ENCODE measurements at places on chromosomes 11 and 22. TPM values are rescaled to one million over a fixed set of nuclear protein-coding genes. Genes with fewer than 3 reads are reported as not detected.
A peak's percentile ranks its signal among the peaks of the same experiment; 100 is the strongest.

DNA sequence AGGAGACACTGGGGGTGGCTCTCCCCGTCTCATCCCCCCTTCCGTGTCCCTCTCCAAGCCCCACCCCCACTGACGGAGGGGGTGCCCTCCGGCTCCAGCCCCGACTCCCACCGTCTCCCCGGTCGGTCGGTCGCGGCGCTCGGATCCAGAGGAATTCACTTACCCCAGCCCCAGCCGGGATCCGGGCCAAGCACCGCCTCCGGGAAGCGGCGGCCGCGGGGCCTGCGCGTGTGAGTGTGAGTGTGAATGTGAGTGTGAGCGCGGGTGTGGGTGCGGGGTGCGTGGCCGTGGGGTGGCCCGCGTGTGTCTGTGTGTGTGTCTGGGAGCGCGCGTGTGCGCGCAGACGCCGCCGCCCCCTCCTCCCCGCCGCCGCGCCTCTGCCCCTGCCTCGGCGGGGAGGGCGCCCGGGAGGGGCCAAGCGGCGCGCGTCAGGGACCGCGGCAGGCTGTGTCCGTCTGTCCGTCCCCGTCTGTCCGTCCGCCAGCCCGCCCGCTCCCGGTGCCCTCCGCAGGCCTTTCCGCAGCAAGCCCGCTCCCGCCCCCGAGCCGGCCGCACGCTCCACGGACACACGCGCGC lies at the start of gene ELFN2:
Gene ELFN2, minus strand, starts transcription at position 345 of the 576 bp plus-strand sequence. CDS start 51,945 bp downstream, outside the sequence.
- no peak within 1 kb of the TSS for H3K27ac ChIP-seq
- DNase-seq: peak; percentile 36
- H3K27me3 ChIP-seq: peaks cover 52% of the 10 kb centered on the region
- peak within 1 kb of the TSS; percentile 62 for H3K4me3 ChIP-seq

CXCR5 gene
- total RNA-seq: not detected

DNA sequence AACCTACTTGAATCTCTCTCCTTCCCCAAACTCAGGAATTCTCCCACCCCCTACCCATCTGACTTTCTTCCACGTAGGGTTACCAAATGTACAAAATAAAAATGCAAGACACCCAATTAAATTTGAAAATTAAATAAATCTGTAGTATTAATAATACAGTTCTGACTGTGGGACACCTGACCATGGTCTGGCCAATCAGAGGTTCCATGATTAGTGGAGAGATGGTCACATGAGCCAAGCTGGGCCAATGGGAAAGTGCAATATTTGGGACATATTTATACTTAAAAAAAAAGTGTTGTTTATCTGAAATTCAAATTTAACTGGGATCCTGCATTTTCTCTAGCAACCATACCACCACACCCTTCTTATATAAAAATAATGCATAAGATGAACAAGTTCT lies 29.8 kb upstream of the ASPHD2 start:
- H3K36me3 ChIP-seq: no peaks in the 10 kb centered on the region
- peaks cover 6% of the 10 kb centered on the region for H3K4me1 ChIP-seq
- H3K4me3 ChIP-seq: no peak overlapping the region
- H3K27me3 ChIP-seq: peaks cover 3% of the 10 kb centered on the region
- H3K27ac ChIP-seq: no peak overlapping the region

JHY gene
- total RNA-seq: 1.4 TPM

WT1 gene
- total RNA-seq: 0.09 TPM

DNA sequence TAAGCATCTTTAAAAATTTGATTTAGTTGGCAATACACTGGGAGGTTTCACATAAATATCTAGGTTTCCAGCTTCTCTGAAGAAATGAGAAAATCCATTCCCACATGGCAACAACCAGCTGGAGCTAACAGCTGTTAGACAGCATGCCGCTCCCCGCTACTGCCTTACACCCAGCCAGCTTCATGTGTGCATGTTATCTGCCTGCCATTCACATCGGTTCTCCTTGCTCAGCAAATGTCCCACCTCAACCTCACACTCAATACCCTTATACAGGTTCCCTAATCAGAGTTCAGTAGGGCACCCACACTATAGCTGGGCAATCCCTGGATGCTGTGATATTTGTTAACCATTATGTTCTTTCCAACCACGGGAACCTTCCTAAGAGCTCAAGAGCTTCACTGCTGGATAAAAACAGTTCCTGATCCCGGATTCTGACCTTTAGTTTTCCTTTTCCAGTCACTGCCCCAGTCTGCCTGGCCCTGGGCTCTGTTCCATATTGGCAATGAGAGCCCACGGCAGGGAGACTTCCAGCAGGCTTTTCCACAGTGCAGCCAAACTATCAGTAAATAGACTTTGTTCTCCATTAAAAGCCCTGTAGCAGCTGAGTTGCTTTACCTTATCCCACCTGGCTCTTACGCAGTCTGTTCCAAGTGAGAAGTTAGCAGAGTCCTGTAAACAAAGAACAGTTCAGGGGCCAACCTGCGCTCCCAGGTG lies 8.6 kb downstream of the RPUSD4 start:
- no peak for DNase-seq
- H3K27me3 ChIP-seq: no peaks in the 10 kb centered on the region
- no peak overlapping the region for H3K27ac ChIP-seq
- peaks cover 90% of the 10 kb centered on the region for H3K36me3 ChIP-seq
- no peak overlapping the region for H3K4me3 ChIP-seq

SMC1B gene
- total RNA-seq: 0.11 TPM

DNA sequence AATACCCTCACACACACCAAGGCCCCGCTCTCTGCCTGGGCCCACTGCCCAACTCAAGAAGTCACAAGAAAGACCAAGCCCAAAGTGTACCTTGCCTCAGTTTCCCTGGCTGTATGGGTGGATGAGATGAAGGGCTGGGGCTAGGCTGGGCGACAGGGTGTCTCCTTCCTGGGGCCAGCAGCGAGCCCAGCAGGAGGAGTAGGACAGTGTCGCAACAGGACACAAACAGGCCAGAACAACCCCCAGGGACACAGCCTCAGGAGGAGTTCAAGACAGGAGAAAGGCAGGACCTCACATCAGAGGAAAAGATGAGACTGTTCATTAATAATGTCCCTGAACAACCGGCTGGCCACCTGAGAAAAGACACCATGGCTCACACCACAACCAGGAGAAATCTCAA lies 13.3 kb downstream of the CSNK1E start:
- peaks cover 56% of the 10 kb centered on the region for H3K36me3 ChIP-seq
- H3K4me3 ChIP-seq: no peak overlapping the region
- H3K27ac ChIP-seq: peak overlapping the region; percentile 90
- no peak for DNase-seq
- peaks cover 45% of the 10 kb centered on the region for H3K4me1 ChIP-seq

GRCh38 chr11:44110231-44110679 lies 14.8 kb downstream of the EXT2 start:
- no peaks in the 10 kb centered on the region for H3K27me3 ChIP-seq
- H3K27ac ChIP-seq: no peak overlapping the region
- H3K4me1 ChIP-seq: peaks cover 9% of the 10 kb centered on the region

GRCh38 chr11:43830928-43831440 lies 49.6 kb upstream of the ALKBH3 start:
- peaks cover 8% of the 10 kb centered on the region for H3K36me3 ChIP-seq
- no peak overlapping the region for H3K4me3 ChIP-seq
- 0 out of 2 replicates have a peak, but pooled peaks cover 4% of the 10 kb centered on the region for H3K4me1 ChIP-seq
- H3K27me3 ChIP-seq: no peaks in the 10 kb centered on the region

DNA sequence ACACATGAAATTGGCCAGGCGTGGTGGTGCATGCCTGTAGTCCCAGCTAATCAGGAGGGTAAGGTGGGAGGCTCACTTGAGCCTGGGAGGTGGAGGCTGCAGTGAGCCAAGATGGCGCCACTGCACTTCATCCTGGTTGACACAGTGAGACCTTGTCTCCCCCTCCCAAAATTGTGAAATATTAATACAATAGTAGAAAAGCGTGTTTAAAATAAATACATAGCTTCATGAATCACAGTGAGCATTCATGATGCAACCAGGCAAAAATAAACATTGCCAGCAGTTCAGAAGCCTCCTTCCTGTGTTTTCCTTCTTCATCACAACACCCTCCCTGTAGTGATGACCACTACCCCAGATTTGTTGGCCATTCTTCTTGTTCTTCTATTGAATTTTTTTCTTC lies 4.3 kb upstream of the TEAD1 start:
- no peak overlapping the region for H3K4me3 ChIP-seq
- H3K36me3 ChIP-seq: peaks cover 4% of the 10 kb centered on the region
- peaks cover 5% of the 10 kb centered on the region for H3K4me1 ChIP-seq
- no peak overlapping the region for H3K27ac ChIP-seq
- H3K27me3 ChIP-seq: peaks cover 13% of the 10 kb centered on the region
- DNase-seq: no peak

DNA sequence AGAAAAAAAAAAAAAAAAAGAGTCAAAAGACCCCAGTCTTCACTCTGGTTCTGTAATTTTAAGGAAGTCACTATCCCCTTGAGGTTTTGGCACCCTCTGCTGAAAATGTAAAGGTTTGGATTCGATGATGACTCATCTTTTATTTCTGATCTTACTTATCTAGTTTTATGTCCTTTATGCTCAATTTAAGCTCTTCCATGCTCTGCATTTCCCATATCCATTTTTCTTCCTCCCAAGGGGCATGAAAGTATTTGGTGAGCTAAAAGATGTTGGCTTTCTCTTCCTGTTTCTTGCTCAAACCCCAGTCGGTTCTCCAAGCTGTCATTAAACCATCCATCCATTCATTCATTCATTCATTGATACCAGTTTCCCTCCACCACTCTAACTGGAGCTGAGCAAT lies 61.0 kb upstream of the CDON start:
- peaks cover 20% of the 10 kb centered on the region for H3K4me1 ChIP-seq
- no peaks in the 10 kb centered on the region for H3K36me3 ChIP-seq
- no peak for DNase-seq
- H3K27ac ChIP-seq: no peak overlapping the region

DNA sequence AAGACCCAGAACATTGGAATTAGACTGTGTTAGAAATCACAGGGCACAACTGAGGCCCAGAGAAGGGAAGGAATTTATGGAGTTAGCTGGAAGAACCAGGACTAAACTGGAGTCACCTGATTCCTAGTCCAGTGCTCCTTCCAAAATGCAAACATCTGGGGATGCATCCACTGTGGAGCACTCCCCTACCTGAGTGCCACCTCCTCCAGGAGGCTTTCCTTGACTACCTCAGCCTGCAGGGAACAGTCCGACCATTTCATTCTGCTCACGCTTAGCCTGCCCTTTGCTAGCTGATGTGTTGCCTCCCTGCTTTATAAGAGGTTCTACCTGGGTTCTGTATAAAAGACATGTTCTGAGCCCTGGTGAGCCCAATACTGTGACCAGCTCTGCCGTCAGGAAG lies 24.0 kb downstream of the CHRDL2 start:
- no peak for DNase-seq
- no peak overlapping the region for H3K4me3 ChIP-seq
- H3K27ac ChIP-seq: no peak overlapping the region
- peaks cover 11% of the 10 kb centered on the region for H3K4me1 ChIP-seq

RASL10A gene
- total RNA-seq: 1.6 TPM

MOGAT2 gene
- total RNA-seq: 0.11 TPM

B4GALNT4 gene
- total RNA-seq: 97.8 TPM

AP1B1 gene
- total RNA-seq: 71.6 TPM

IL17REL gene
- 0.34 TPM for total RNA-seq

- DNase-seq: no peak
- H3K4me3 ChIP-seq: peak overlapping the region; percentile 46
- peaks cover 93% of the 10 kb centered on the region for H3K4me1 ChIP-seq
These were observed 9.5 kb downstream of the BCL9L start for GRCh38 chr11:118915941-118916841.

GRCh38 chr11:110431051-110431672 lies 1.4 kb downstream of the FDX1 start:
- H3K27me3 ChIP-seq: peaks cover 8% of the 10 kb centered on the region
- DNase-seq: no peak
- peak overlapping the region; percentile 96 for H3K4me3 ChIP-seq
- peaks cover 41% of the 10 kb centered on the region for H3K4me1 ChIP-seq

FOSL1 gene
- total RNA-seq: 20.5 TPM

SCGB1C1 gene
- total RNA-seq: not detected

DNA sequence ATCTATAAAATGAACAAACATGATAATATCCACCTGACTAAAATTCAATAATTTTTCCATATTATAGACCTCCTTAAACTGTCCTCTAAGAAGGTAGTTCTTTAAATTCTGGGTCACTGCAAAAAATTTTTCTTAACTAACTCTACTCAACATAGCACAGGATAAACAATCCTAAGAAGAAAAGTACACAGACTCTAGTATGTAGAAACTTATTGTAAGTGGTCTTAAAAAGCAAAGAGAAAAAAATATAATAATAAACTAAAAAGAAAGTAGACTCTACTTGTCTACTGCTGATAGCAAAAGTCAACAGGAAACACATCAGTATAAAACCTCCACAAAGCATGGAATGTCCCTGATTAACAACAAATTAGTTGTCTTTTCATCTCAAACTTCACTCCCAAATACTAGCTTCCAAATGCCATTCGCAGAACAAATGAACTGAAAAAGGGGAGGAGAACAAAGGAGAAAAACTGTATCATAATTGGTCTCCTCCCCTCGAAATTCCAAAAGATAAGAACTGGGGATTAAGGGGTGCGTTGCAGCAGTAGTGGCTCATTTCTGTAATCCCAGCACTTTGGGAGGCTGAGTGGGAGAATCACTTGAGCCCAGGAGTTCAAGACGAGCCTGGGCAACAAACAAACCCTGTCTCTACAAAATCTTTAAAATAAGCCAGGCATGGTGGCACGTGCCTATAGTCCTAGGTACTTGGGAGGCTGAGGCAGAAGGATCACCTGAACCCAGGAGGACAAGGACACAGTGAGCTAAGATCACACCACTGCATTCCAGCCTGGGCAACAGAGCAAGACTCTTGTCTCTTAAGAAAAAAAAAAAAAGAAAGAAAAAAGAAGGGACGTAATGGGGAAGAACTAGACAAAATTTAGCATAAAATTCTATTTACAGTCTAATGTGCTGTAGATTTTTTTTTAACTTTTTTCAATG lies 6.5 kb downstream of the FCHSD2 start:
- no peak overlapping the region for H3K27ac ChIP-seq
- no peak for DNase-seq
- H3K27me3 ChIP-seq: peaks cover 9% of the 10 kb centered on the region
- H3K36me3 ChIP-seq: no peaks in the 10 kb centered on the region
- peaks cover 9% of the 10 kb centered on the region for H3K4me1 ChIP-seq
- H3K4me3 ChIP-seq: no peak overlapping the region

GRCh38 chr22:19497245-19497644 lies 17.5 kb downstream of the CDC45 start:
- no peak for DNase-seq
- no peak overlapping the region for H3K27ac ChIP-seq
- H3K36me3 ChIP-seq: peaks cover 31% of the 10 kb centered on the region
- H3K4me3 ChIP-seq: no peak overlapping the region

DNA sequence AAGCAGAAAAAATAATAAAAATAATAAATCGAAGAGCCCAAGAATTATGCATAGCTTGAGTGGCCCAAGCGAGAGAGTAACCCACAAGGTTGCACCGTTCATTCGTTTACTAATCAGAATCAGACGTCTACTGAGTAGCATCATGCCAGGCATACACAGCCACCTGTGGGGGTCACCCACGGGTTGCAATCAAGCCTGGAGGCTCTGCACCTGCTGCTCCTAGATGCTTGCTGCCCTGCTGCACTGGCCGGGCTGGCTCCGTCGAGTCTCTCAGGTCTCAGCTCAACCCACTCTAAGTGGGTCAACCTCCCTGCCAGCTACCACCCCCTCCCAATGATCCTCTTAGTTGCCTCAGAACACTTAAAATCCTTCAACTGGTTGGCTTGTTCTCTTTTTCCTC lies 2.0 kb upstream of the TESMIN start:
- no peak overlapping the region for H3K4me3 ChIP-seq
- H3K4me1 ChIP-seq: peaks cover 35% of the 10 kb centered on the region
- H3K27me3 ChIP-seq: no peaks in the 10 kb centered on the region
- no peak for DNase-seq
- no peak overlapping the region for H3K27ac ChIP-seq
- peaks cover 21% of the 10 kb centered on the region for H3K36me3 ChIP-seq

GRIA4 gene
- 17.9 TPM for total RNA-seq

Measured in WTC11 (cell line).